Smooth muscle cell of trachea (primary cell): ENCODE measurements at places on chromosomes 2 and 18. TPM values are rescaled to one million over a fixed set of nuclear protein-coding genes. Genes with fewer than 3 reads are reported as not detected.

LRATD1 gene
- total RNA-seq: under 0.01 TPM in 2 replicates

SERPINB11 gene
- total RNA-seq: not detected in 2 replicates

ABCB11 gene
- total RNA-seq: under 0.01 TPM in 1 of 2 replicates, not detected in the other

SLC8A1 gene
- 71.3 and 80.3 TPM in 2 replicates for total RNA-seq

SPP2 gene
- not detected in 2 replicates for total RNA-seq

CAB39 gene
- 72.8 and 86.4 TPM in 2 replicates for total RNA-seq

CTNNA2 gene
- under 0.01 TPM in 1 of 2 replicates, not detected in the other for total RNA-seq

AAMP gene
- total RNA-seq: 153 and 157 TPM in 2 replicates

RNF138 gene
- 11.9 and 16.3 TPM in 2 replicates for total RNA-seq

GBX2 gene
- total RNA-seq: not detected in 2 replicates

GALR1 gene
- under 0.01 TPM in 1 of 2 replicates, not detected in the other for total RNA-seq

PSME4 gene
- 28.6 and 52.7 TPM in 2 replicates for total RNA-seq

ANKRD30BL gene
- total RNA-seq: not detected in 2 replicates

TMEM17 gene
- total RNA-seq: 2.0 and 2.8 TPM in 2 replicates

AMER3 gene
- total RNA-seq: under 0.01 TPM in 1 of 2 replicates, not detected in the other

PROKR1 gene
- total RNA-seq: not detected in 2 replicates

RESP18 gene
- not detected in 2 replicates for total RNA-seq

SERPINB13 gene
- total RNA-seq: not detected in 2 replicates

TGFA gene
- total RNA-seq: 0.73 TPM in 1 of 2 replicates, not detected in the other

CHST9 gene
- total RNA-seq: not detected in 2 replicates

ANKRD53 gene
- total RNA-seq: 0.83 and 1.3 TPM in 2 replicates

CRYBA2 gene
- not detected in 2 replicates for total RNA-seq

MC5R gene
- total RNA-seq: not detected in 2 replicates

GAL3ST2 gene
- total RNA-seq: 0.15 TPM in 1 of 2 replicates, not detected in the other

EEF1B2 gene
- 473 and 633 TPM in 2 replicates for total RNA-seq

VWC2L gene
- total RNA-seq: not detected in 2 replicates

NCKAP1 gene
- 163 and 167 TPM in 2 replicates for total RNA-seq

ST6GAL2 gene
- total RNA-seq: under 0.01 TPM in 2 replicates

SLC5A7 gene
- not detected in 2 replicates for total RNA-seq

IHH gene
- under 0.01 TPM in 1 of 2 replicates, not detected in the other for total RNA-seq

PDE11A gene
- total RNA-seq: not detected in 2 replicates

FBXO15 gene
- total RNA-seq: 1.2 and 1.5 TPM in 2 replicates

GDF7 gene
- 0.15 TPM in 1 of 2 replicates, not detected in the other for total RNA-seq

PRKAG3 gene
- 0.15 and 0.50 TPM in 2 replicates for total RNA-seq

KCNS3 gene
- 1.0 and 1.3 TPM in 2 replicates for total RNA-seq

GCA gene
- total RNA-seq: 3.8 and 7.6 TPM in 2 replicates

ALLC gene
- total RNA-seq: not detected in 2 replicates

NCOA1 gene
- 15.4 and 16.6 TPM in 2 replicates for total RNA-seq

LGALSL gene
- total RNA-seq: 1.5 and 2.0 TPM in 2 replicates

ACTR1B gene
- 62.2 and 69.4 TPM in 2 replicates for total RNA-seq

TMEM214 gene
- total RNA-seq: 33.7 and 38.5 TPM in 2 replicates

TMX3 gene
- total RNA-seq: 85.3 and 132 TPM in 2 replicates

TXNL4A gene
- total RNA-seq: 30.3 and 58.5 TPM in 2 replicates

DLX1 gene
- 0.15 and 0.17 TPM in 2 replicates for total RNA-seq

KCNG2 gene
- 0.73 and 3.3 TPM in 2 replicates for total RNA-seq

ATIC gene
- total RNA-seq: 25.1 and 61.5 TPM in 2 replicates

TCF7L1 gene
- 2.5 and 2.8 TPM in 2 replicates for total RNA-seq

DNAJC5G gene
- total RNA-seq: not detected in 2 replicates

GRHL1 gene
- total RNA-seq: 0.58 and 0.66 TPM in 2 replicates

METTL5 gene
- 53.9 and 63.6 TPM in 2 replicates for total RNA-seq

ACMSD gene
- not detected in 2 replicates for total RNA-seq

EIF2AK3 gene
- 26.0 and 27.5 TPM in 2 replicates for total RNA-seq

MTIF2 gene
- total RNA-seq: 35.9 and 46.7 TPM in 2 replicates

YES1 gene
- total RNA-seq: 102 and 117 TPM in 2 replicates

CHAC2 gene
- 0.83 and 5.5 TPM in 2 replicates for total RNA-seq

NT5C1B gene
- total RNA-seq: not detected in 2 replicates

HOXD8 gene
- 0.33 and 0.44 TPM in 2 replicates for total RNA-seq

REG3A gene
- total RNA-seq: not detected in 2 replicates
